ENCODE measurements at places on chromosomes 2 and 18.

DNA sequence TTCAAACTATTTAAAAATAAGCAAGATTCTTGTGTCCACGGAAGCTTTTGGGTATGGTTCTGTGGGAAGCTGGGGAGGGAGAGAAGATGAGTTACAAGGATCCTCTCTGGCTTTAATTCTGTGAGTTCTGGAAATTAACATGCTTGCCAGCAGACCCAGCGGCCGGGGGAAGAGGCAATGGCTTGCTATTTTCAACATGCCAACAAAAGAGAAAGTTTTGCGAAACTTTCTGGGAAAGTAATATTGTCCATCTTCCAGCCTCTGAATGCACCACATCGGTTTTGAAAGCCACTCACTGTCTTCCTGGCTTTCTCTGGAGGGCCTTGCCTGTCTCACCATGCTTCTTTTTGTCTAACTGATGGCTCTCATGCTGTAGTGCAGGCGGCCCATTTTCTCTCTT, 85.7 kb downstream of the EN1 start:
- DNase-seq = no peak
- H3K36me3 ChIP-seq = no peaks in the 10 kb centered on the region
- no peak overlapping the region for H3K27ac ChIP-seq
- H3K27me3 ChIP-seq = no peaks in the 10 kb centered on the region

DNA sequence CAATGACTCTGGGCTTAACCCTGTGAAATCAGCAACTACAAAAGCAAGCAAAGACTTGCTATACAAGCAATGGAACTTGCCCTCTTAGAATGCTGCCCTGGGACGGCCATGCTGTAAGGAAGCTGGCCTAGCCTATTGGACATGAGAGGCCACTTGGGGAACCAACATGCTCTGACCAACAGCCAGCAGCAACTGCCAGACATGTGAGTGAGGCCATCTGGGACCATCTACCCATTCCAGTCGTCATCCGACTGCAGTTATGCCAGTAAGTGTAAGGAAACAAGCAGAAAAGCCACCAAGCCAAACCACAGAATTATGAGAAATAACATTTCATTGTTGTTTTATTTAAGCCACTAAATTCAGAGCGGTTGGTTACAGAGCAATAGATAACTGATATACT, 40.9 kb downstream of the CLASP1 start:
- H3K27me3 ChIP-seq = no peaks in the 10 kb centered on the region
- H3K27ac ChIP-seq = no peak overlapping the region
- H3K4me1 ChIP-seq = no peaks in the 10 kb centered on the region
- H3K4me3 ChIP-seq = no peak overlapping the region
- no peak for DNase-seq

GRCh38 chr2:6441800-6442199, 423.9 kb downstream of the CMPK2 start:
- DNase-seq = no peak
- no peak overlapping the region for H3K27ac ChIP-seq
- H3K36me3 ChIP-seq = no peaks in the 10 kb centered on the region
- H3K4me3 ChIP-seq = no peak overlapping the region
- no peaks in the 10 kb centered on the region for H3K4me1 ChIP-seq

- no peak overlapping the region for H3K4me3 ChIP-seq
- H3K27ac ChIP-seq = no peak overlapping the region
- H3K4me1 ChIP-seq = no peaks in the 10 kb centered on the region
Measured at GRCh38 chr2:136052369-136053362, 65.3 kb downstream of the CXCR4 start.
